ENCODE measurements at places on chromosomes 2 and 18.

GRCh38 chr18:33444709-33445108, 4.2 kb upstream of the CCDC178 start:
- H3K4me3 ChIP-seq = no peak overlapping the region
- no peak for DNase-seq
- no peaks in the 10 kb centered on the region for H3K36me3 ChIP-seq
- no peaks in the 10 kb centered on the region for H3K27me3 ChIP-seq
- no peak overlapping the region for H3K27ac ChIP-seq
- H3K4me1 ChIP-seq = no peaks in the 10 kb centered on the region

- H3K27me3 ChIP-seq = no peaks in the 10 kb centered on the region
- no peaks in the 10 kb centered on the region for H3K4me1 ChIP-seq
- no peaks in the 10 kb centered on the region for H3K36me3 ChIP-seq
- H3K4me3 ChIP-seq = no peak overlapping the region
Measured at GRCh38 chr2:58063641-58064040, 17.0 kb downstream of the VRK2 start.

DNA sequence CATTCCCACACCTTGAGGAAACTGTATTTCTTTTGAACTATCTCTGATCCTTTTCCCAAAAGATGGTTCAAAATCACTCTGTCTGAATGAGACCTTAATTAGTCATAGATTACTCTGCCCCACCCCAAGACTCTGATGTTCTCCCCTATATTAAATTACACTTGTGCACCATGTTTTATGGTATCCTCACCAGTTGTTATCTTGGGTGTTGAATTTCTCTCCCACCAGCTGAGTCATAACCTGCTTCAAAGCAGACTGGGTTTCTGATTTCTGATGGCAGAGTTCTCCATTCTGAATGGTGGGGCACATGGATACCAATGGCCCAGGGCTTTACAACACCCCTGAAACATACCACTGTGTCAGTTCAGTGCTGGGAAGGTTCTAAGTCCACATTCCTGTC, 15.0 kb downstream of the CDH20 start:
- no peak overlapping the region for H3K4me3 ChIP-seq
- no peaks in the 10 kb centered on the region for H3K27me3 ChIP-seq
- H3K27ac ChIP-seq = no peak overlapping the region
- peaks cover 4% of the 10 kb centered on the region for H3K4me1 ChIP-seq

GRCh38 chr2:40579247-40579646, 127.4 kb upstream of the SLC8A1 start:
- H3K27ac ChIP-seq = no peak overlapping the region
- no peak overlapping the region for H3K4me3 ChIP-seq
- H3K27me3 ChIP-seq = no peaks in the 10 kb centered on the region
- no peak for DNase-seq
- H3K36me3 ChIP-seq = no peaks in the 10 kb centered on the region
- H3K4me1 ChIP-seq = no peaks in the 10 kb centered on the region

DNA sequence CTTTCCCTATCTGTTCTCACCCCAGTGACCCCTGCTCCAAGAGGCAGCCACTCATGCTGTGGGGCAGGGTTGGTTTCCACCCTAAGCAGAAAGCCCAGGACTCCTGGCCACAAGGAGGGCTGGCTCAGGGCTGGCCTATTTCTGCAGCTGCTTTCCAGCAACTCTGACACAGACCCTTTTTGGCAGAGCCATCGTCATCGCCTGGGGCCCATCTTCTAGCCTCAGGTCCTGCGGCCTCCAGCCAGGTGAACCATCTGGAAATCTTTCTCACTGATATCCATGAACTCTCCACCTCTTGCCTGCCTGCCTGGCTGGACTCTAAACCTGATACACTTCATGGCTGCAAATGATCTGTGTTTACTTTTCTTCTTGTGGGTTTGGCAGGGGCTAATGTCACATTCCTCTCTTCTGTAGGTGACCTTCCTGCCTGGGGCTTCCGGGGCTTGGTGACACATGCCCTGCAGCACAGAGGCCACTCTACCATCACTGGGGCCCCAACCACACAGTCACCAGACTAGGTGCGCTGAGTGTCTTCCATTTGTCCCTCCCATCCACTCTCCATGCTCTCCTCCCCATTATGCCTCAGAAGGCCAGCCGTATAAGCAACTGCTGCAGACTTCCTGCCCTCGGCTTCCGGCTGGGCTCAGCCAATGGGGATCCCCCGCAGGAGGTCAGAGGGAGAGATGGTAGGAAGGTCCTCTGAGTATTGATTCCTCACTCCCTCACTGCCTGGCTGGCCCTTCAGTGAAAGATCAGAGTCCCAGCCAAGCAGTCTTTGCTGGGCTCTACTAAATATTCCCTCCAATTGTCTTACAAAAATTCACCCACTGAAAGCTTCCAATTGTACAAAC, 9.7 kb upstream of the COPS8 start:
- no peak for DNase-seq
- no peaks in the 10 kb centered on the region for H3K36me3 ChIP-seq
- no peak overlapping the region for H3K4me3 ChIP-seq
- no peak overlapping the region for H3K27ac ChIP-seq
- no peaks in the 10 kb centered on the region for H3K27me3 ChIP-seq

DNA sequence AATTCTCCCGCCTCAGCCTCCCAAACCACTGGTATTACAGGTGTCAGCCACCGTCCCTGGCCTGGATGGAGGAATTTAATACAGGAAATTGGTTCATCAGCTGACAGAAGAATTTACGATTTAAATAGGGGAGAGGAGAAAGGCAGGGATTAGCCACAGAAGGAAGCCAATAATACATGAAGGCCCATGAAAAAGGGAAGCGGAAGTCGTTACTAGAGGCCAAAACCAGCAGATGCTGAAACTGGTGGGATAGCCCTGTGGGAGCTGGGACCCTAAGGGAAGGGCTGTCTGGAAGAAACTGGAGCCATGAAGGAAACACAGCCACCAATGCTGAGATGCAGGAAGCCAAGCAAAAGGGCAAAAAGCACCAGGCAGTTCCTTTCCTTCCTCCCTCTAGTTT, 163.7 kb upstream of the RMP24 start:
- H3K27me3 ChIP-seq = no peaks in the 10 kb centered on the region
- DNase-seq = no peak
- no peaks in the 10 kb centered on the region for H3K4me1 ChIP-seq
- H3K36me3 ChIP-seq = no peaks in the 10 kb centered on the region

- H3K4me1 ChIP-seq = no peaks in the 10 kb centered on the region
- H3K4me3 ChIP-seq = no peak overlapping the region
- no peak overlapping the region for H3K27ac ChIP-seq
- H3K27me3 ChIP-seq = no peaks in the 10 kb centered on the region
- H3K36me3 ChIP-seq = no peaks in the 10 kb centered on the region
- no peak for DNase-seq
Measured at GRCh38 chr2:229387866-229388265, 116.8 kb upstream of the PID1 start.

GRCh38 chr18:80249217-80250093, 2.1 kb upstream of the PARD6G start:
- peaks cover 8% of the 10 kb centered on the region for H3K36me3 ChIP-seq
- DNase-seq = no peak
- H3K27ac ChIP-seq = no peak overlapping the region
- H3K4me3 ChIP-seq = no peak overlapping the region
- H3K4me1 ChIP-seq = peaks cover 4% of the 10 kb centered on the region

DNA sequence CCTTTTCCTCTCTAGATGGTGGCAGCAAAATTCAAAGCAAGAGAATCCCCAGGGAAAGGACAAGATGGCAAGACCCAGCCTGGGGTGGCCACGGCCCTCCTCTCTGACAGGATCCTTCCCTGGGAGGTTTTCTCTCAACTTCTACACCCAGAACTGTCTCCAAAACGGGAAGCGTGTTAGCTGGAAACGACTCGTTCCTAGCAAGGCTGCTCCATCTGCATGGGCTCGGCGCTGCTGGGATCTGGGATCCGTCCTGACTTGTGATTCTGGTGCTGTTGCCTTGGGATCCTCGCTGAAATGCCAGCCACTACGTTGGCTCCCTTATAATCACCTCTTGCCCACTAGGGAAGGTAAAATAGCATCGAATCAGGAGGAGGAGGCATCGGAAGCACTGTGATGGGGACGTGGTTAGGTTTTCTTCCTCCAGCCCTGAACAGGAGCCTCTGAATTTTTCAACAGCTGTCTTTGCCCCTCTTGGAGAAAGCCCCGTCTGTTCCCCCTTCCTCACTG, 514.8 kb upstream of the MYT1L start:
- no peak overlapping the region for H3K4me3 ChIP-seq
- peaks cover 16% of the 10 kb centered on the region for H3K4me1 ChIP-seq
- H3K27me3 ChIP-seq = no peaks in the 10 kb centered on the region
- DNase-seq = no peak
- H3K27ac ChIP-seq = no peak overlapping the region
- H3K36me3 ChIP-seq = no peaks in the 10 kb centered on the region

DNA sequence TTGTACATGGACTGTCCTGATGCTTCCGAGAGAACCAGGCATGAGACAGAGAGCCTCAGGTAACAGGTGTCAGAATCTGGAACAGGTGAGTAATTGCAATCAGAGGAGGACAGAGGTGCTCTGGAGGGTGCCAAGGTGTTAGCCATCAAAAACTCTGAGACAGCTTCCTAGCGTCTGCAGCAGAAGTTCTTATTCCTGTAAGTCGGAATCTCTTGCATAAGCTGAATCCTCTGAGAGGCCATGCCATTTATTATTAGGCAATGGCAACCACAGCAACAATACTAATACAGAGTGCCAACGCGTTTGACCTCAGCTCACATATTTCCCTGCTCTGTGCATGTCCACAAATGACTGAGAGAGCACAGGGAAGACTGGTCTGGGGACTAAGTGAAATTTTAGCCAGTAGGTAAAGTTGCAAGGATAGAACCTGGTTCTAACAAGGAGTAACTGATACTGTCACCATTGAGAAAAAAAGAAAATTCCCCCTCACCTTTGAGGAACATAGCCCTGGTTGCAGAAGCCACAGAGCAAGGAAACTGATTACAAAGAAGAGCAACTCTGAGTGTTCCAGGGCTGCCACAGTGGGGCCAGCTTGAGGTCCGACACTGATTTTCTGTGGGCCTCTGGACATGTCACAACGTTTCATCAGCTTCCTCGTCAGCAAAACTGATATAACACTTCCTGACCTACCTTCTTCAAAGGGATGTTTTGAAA, 55.1 kb upstream of the ACSL3 start:
- no peak overlapping the region for H3K4me3 ChIP-seq
- H3K4me1 ChIP-seq = no peaks in the 10 kb centered on the region
- no peaks in the 10 kb centered on the region for H3K27me3 ChIP-seq
- H3K27ac ChIP-seq = no peak overlapping the region
- no peaks in the 10 kb centered on the region for H3K36me3 ChIP-seq

- H3K4me3 ChIP-seq = no peak overlapping the region
- H3K36me3 ChIP-seq = no peaks in the 10 kb centered on the region
- no peak overlapping the region for H3K27ac ChIP-seq
- no peak for DNase-seq
- no peaks in the 10 kb centered on the region for H3K4me1 ChIP-seq
Measured at GRCh38 chr2:144774809-144775208, 254.9 kb upstream of the ZEB2 start.

DNA sequence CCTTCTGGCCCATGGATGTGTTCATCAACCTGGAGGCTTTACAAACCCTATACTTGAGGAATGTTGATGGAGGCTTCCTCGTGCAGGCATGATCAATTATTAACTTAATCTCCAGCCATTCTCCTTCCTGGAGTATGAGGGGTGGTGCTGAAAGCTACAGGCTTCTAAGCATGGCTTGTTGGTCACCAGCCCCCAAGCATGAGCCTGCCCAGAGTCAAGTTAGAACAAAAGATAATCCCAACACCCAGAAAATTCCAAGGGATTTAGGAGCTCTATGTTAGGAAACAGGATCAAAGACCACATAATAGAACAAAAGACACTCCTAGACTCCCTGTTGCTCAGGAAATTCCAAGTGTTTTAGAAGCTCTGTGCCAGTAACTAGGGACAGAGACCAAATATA, 63.1 kb downstream of the FAM171B start:
- peaks cover 7% of the 10 kb centered on the region for H3K36me3 ChIP-seq
- peaks cover 9% of the 10 kb centered on the region for H3K4me1 ChIP-seq
- DNase-seq = peak; percentile 67
- no peaks in the 10 kb centered on the region for H3K27me3 ChIP-seq
- no peak overlapping the region for H3K4me3 ChIP-seq

GRCh38 chr2:217901835-217902378, 100.9 kb downstream of the TNS1 start:
- H3K4me1 ChIP-seq = peaks cover 4% of the 10 kb centered on the region
- H3K4me3 ChIP-seq = no peak overlapping the region
- H3K27ac ChIP-seq = no peak overlapping the region
- H3K27me3 ChIP-seq = no peaks in the 10 kb centered on the region
- DNase-seq = no peak

Measured in neuronal stem cell (in vitro differentiated cells).